ENCODE measurements at places on chromosomes 4 and X. TPM values are rescaled to one million over a fixed set of nuclear protein-coding genes. Genes with fewer than 3 reads are reported as not detected.

SULT1B1 gene
- 0.24 TPM for total RNA-seq

TMPRSS11F gene
- not detected for total RNA-seq

GPRIN3 gene
- total RNA-seq: 0.02 TPM

UXT gene
- 53.8 TPM for total RNA-seq

RASGEF1B gene
- 0.70 TPM for total RNA-seq

MAGEA11 gene
- not detected for total RNA-seq

BEX5 gene
- total RNA-seq: not detected

PIN4 gene
- 5.8 TPM for total RNA-seq

GAGE12F gene
- total RNA-seq: not detected

CC2D2A gene
- 7.0 TPM for total RNA-seq

DRD5 gene
- total RNA-seq: not detected

DNA sequence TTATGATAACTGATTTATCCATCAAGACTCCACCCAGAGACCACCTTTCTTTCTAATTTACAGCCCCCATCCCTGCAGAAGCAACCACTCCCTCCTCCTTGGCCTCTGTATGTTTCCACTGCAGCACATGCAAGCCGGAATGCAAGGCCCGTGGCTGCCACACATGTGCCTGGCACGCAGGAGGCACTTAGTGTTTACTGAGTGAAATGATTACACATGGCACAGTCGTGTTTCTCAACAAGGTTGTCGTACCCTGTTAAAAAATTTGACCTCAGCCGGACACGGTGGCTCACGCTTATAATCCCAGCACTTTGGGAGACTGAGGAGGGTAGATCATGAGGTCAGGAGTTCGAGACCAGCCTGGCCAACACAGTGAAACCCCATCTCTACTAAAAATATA lies 104.3 kb downstream of the APBB2 start:
- DNase-seq: no peak
- no peak overlapping the region for H3K4me3 ChIP-seq
- H3K27me3 ChIP-seq: no peaks in the 10 kb centered on the region

GRCh38 chrX:36573720-36574119 lies 434.4 kb upstream of the FAM47C start:
- H3K36me3 ChIP-seq: no peaks in the 10 kb centered on the region
- H3K4me3 ChIP-seq: no peak overlapping the region
- DNase-seq: no peak
- no peaks in the 10 kb centered on the region for H3K27me3 ChIP-seq
- H3K4me1 ChIP-seq: no peaks in the 10 kb centered on the region

- H3K4me3 ChIP-seq: no peak overlapping the region
- no peak overlapping the region for H3K27ac ChIP-seq
- peaks cover 9% of the 10 kb centered on the region for H3K27me3 ChIP-seq
- no peaks in the 10 kb centered on the region for H3K36me3 ChIP-seq
- no peaks in the 10 kb centered on the region for H3K4me1 ChIP-seq
Measured at GRCh38 chrX:17758382-17758781, 21.1 kb downstream of the SCML1 start.

DNA sequence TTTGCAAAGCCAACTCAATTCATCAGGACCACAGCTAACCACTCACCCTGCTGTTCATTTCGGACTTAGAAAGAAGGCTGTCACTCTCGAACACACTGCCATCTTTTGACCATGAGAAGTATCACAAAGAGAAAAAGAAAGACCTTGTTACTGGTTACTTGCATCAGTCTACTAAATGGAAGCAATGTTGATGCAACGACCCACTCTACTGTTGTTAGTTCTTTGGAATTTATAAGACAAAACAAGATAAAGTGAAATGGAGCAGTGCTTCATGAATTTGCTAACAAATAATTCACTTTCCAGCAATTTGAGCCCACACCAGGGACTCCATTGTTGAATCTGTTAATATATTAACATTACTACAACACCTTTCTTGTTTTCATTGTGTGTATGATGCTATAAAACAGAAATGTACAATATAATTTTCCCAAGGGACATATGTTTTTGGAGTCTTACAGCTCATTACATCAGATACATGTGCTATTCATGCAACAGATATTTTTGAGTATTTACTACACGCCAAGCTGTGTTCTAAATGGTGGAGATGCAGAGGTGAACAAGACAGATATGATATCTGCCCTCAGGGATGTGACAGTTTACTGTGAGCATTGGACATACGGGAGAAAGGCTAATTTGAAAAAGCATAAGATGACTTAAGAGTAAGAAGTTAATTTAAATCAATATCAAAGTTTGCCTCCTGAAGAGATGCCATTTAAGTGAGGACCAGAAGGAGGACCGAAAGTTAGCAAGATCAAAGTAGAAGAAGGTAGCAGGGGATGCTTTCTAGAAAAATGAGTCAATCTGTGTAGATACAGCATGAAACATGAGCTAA lies 87.2 kb downstream of the AREG start:
- no peaks in the 10 kb centered on the region for H3K4me1 ChIP-seq
- no peaks in the 10 kb centered on the region for H3K27me3 ChIP-seq
- 0 out of 2 replicates have a peak overlapping the region, but pooled peaks have one; percentile 38 for H3K27ac ChIP-seq
- no peak overlapping the region for H3K4me3 ChIP-seq
- H3K36me3 ChIP-seq: no peaks in the 10 kb centered on the region
- peak; percentile 25 for DNase-seq

- H3K4me3 ChIP-seq: no peak overlapping the region
- no peak for DNase-seq
- no peak overlapping the region for H3K27ac ChIP-seq
- H3K36me3 ChIP-seq: no peaks in the 10 kb centered on the region
- H3K4me1 ChIP-seq: no peaks in the 10 kb centered on the region
Measured at GRCh38 chrX:56787734-56788152, 58.7 kb downstream of the NBDY start.

- no peaks in the 10 kb centered on the region for H3K4me1 ChIP-seq
- H3K36me3 ChIP-seq: no peaks in the 10 kb centered on the region
- no peak overlapping the region for H3K27ac ChIP-seq
- H3K27me3 ChIP-seq: no peaks in the 10 kb centered on the region
- DNase-seq: no peak
- no peak overlapping the region for H3K4me3 ChIP-seq
Measured at GRCh38 chrX:48940404-48940955, 16.9 kb downstream of the OTUD5 start.

DNA sequence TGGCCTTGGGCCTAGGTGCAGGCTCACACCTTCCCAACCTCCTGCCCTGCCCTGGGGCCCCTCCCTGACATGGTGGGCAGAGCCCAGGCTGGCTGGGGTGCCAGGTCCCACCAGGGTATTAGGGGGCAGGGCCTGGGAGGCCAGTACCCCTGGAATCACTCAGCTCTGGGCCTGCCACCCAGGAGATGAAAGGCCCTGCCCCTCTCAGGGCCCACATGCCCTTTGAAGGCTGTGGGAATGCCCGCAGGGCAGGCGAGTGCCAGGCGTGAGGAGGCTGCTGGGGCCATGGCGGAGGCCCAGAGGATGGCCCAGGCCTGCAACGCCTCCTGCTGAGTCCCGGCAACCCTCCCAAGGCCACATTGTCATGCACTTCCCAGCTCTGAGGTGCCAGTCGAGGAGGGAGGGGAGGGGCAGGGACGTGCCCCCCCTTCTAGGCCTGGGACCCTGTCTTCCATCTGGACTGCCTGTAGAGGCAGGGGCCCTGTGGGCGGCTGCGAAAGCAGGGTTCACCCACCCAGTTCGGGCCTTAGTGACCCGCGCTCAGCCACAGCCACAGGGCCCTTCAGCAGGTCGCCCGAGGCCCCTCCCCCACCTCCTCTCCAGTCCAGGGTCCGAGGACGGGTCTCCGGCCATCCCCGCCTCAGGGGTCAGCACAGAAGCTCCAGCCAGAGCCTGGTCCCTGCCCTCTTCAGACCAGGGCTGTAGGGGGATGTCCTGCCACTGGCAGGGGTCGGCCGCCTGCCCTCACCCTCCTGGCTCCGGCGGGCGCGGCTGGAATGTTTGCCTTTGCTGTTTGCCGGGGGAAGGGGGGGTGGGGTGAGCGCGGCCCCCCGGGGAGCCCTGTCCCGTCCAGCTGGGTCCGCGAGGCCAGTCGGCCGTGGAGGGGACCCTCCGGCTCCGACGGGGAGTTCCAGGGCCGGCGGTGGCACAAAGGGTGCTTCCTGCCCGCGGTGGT lies 26.7 kb upstream of the FGFR3 start:
- no peak overlapping the region for H3K27ac ChIP-seq
- H3K4me3 ChIP-seq: no peak overlapping the region

DNA sequence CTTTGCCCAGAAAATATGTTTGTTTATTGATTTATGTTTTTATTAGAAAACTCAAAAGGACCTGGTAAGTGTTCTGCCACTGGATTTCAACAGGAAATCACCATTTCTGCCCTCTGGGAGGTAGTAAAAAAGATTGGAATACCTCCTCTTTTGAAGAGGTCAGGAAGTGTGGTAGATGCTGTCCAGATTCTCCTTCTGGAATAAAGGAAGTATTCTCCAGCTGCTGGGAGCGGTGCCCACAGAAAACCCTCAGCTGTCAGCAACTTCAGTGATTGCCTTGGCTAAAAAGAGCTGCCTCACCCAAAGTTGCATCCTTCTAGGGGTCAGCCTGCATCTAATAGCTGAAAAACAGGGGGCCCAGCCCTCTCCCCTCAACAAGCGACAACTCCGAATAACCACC lies 13.8 kb upstream of the ZNF674 start:
- DNase-seq: no peak
- H3K4me1 ChIP-seq: no peaks in the 10 kb centered on the region
- H3K27ac ChIP-seq: no peak overlapping the region
- no peaks in the 10 kb centered on the region for H3K36me3 ChIP-seq
- H3K4me3 ChIP-seq: no peak overlapping the region
- H3K27me3 ChIP-seq: no peaks in the 10 kb centered on the region

- H3K36me3 ChIP-seq: no peaks in the 10 kb centered on the region
- DNase-seq: no peak
- H3K4me1 ChIP-seq: no peaks in the 10 kb centered on the region
- H3K27ac ChIP-seq: no peak overlapping the region
Measured at GRCh38 chr4:151784706-151785105, 23.9 kb upstream of the GATB start.

DNA sequence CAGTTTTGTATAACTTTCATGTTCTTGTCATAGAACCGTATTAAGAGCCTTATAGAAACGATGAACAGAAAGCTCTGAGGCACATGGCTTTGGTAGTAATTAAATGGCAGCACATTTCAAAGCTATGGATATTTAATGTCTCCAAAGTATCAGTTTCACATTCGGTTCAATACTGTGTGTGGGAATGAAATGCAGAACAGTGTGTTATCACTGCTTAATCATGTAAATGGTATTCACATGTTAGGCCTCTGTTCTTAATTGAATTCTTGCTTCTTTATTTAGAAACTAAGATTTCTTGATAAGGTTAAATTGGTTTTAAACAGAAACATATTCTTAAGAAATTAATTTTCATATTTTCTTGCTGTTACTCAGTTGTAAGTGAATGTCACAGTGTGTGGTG lies 701.0 kb upstream of the PITX2 start:
- H3K27me3 ChIP-seq: no peaks in the 10 kb centered on the region
- no peak overlapping the region for H3K4me3 ChIP-seq
- H3K36me3 ChIP-seq: no peaks in the 10 kb centered on the region
- no peak overlapping the region for H3K27ac ChIP-seq
- no peaks in the 10 kb centered on the region for H3K4me1 ChIP-seq
- no peak for DNase-seq

- H3K4me1 ChIP-seq: no peaks in the 10 kb centered on the region
- no peak overlapping the region for H3K4me3 ChIP-seq
- H3K27me3 ChIP-seq: no peaks in the 10 kb centered on the region
- no peak for DNase-seq
- no peak overlapping the region for H3K27ac ChIP-seq
- H3K36me3 ChIP-seq: no peaks in the 10 kb centered on the region
Measured at GRCh38 chrX:32153585-32153984, 1057.8 kb downstream of the DMD start.

- no peaks in the 10 kb centered on the region for H3K27me3 ChIP-seq
- no peak overlapping the region for H3K4me3 ChIP-seq
Measured at GRCh38 chr4:169045862-169046584, 36.0 kb upstream of the CBR4 start.

All from PC-9 (cell line).